ENCODE measurements at places on chromosomes 4 and X.
A peak's percentile ranks its signal among the peaks of the same experiment; 100 is the strongest.

- DNase-seq: no peak
Measured at GRCh38 chr4:137678796-137679195, 146.5 kb upstream of the PCDH18 start.

DNA sequence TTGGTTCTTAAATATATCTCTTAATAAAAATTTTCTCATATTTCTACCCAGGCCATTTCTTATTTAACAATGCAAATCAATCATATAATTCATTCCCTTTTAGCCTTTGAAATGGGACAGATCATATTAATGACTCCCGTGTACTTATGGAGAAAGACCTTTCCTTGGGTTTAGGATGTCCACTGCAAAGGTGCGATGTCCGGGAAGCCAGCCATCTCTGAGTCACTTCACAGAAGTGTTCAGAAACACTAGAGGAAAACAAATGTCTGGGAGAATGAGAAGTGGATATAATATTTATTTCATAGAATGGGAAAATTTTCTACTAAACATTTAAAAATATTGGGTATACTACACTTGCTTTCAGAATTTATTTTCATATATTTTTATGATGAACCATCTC is 15.3 kb downstream of the INTU start:
- no peak for DNase-seq

- no peak for DNase-seq
Measured at GRCh38 chr4:106334741-106335470, 18.6 kb downstream of the AIMP1 start.

- DNase-seq: no peak
Measured at GRCh38 chr4:30792601-30793000, 72.4 kb downstream of the PCDH7 start.

- DNase-seq: no peak
Measured at GRCh38 chrX:27679281-27679680, 89.1 kb downstream of the DCAF8L2 start.

DNA sequence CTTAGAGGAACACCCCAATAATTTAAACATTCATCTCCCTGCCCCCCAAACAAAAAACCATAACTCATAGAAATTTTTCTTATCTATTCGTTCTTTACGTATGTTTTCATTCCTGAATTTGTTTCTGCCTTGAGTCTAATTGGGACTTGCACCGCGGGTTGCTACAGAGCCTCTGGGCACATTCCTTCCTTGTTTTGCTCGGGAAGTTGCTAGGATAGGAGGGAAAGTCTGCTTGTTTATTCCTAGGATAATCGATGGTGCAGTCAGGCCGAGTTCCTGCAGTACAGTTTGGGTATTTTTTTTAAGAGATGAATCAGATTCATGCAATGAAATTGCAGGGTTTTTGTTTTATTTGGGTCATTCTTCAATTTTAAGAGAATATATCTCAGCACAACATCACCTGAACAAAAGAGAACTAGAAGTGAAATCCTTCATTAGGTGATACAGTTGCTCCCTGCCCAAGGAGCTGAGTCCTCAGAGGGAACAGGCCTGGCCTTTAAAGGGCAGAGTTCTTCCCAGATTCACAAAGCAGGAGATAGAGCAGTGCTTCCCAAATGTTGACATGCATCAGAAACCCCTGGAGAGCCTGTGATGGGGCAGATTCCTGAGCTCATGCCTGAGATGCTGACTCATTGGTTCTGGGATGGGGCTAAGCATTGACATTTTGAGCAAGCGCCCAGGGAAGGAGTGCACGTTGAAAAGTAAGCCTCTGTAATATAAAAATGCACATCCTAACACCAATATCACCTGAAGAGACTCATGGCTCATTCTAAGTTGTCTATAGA is 114.9 kb upstream of the FAM9B start:
- DNase-seq: no peak

DNA sequence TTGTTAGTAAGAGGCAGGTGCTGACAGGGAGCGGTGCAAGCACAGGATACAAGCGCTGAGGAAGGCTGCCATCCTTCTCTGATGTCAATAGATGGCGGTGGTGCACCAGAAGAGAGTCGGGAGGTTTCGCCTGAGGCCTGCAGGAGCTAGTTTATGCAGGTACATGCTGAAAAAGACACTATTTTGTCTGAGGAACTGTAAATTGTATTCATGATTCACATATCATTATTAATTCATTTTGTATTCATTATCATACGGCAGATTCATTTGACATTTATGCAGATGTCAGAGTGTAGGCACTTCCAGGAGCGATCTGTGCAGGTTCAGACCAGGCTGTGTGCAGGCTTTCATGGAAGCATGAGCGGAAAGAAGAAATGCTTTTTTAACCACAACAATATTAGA is 824.0 kb downstream of the STIM2 start:
- peak; percentile 19 for DNase-seq

- DNase-seq: no peak
Measured at GRCh38 chr4:98289375-98289774, 28.2 kb downstream of the RAP1GDS1 start.

Measured in activated T-cell treated with anti-CD3 and anti-CD28 coated beads, Interleukin-2, amount 50 U/mL, for 48 hours (primary cell).